Stimulated activated CD8-positive, alpha-beta memory T cell treated with anti-CD3 and anti-CD28 coated beads, Interleukin-4, amount 100 ng/mL, for 1 hour (primary cell): ENCODE measurements at places on chromosomes 3 and 15.

DNA sequence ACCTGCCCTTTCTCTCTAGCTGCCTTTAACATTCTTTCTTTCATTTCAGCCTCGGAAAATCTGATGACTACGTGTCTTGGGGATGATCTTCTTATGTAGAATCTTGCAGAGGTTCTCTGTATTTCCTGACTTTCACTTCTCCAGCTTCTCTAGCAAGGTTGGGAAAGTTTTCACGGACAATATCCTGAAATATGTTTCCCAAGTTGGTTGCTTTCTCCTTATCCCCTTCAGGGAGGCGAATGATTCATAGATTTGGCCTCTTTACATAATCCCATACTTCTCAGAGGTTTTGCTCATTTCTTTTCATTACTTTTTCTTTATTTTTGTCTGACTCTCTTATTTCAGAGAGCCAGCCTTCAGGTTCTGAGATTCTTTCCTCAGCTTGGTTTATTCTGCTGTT lies 62.1 kb upstream of the CCDC54 start:
- DNase-seq, result no peak

- DNase-seq, result no peak
Observed at GRCh38 chr15:57037548-57037947, 119.1 kb downstream of the TCF12 start.

DNA sequence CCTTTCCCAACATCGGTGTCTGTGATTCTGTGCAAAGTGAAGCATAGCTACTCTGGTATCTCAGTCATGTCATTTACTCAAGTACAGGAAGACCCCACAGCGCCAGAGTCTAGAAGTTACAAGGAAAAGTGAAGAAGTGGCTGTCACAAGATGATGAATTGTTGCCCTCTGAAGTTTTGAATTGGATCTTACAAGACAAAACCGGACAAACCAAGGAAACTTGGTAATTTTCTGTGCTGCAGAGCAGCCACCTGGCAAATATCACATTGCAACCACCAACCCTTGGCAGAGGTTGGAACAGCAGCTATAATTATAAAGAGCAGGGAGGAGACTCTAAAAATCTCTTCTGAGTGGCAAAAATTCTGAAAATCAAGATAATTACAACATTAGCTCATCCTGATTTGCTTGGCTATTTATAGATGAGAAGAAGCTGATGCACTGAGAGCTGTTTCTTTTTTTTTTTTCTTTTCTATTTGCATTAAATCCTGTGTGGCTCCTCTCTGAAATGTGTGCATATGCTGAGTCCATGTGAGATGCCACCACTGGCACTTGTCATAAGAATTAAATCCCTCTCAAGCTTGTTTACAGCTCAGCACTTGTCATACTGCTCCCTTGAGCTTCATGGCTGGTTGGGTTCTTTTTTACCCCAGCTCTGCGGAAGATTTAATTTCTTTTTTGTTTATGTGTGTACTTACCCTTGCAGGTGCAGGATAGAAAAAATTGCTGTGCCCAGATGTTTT lies 68.0 kb upstream of the MNS1 start:
- DNase-seq, result no peak

DNA sequence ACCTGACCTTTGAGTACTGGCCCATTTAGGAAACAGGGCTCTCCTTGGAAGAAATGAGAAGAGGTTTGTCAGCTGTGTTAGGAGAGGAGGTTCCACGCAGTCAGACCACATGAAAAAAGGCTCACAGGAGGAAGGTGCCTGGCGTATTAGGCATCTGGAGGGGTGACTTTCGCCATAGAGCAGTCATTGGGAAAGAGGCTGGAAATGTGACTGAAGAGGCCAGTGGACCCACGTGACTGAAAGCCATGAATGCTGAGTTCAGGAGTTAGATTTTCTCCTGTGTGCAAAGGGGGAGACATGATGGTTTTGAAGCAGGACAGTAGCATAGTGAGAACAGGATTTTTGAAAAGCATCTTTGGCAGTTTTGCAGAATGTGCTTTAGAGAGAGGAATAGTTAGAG lies 29.7 kb upstream of the RNF7 start:
- no peak for DNase-seq

DNA sequence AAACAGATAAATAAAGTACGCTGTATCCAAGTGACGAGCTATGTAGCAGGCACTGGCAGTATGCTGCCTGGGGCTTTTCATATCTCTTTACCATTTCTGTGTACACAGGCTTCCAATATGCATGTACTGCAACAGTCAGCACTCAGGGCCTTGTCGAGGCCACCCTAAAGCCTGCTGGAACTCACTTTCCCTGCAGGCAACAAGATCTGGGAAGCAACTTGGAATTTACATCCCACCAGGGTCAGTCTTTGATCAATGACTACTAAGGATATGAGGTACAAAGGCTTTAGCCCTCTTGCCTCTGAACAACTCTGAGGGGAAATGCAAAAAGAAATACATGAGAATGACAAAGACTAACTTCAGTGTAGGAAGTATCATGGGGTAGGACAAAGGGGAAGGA lies 101.8 kb upstream of the ARL6 start:
- no peak for DNase-seq

- no peak for DNase-seq
Observed at GRCh38 chr3:125594581-125595011, 701 bp downstream of the OSBPL11 start.

DNA sequence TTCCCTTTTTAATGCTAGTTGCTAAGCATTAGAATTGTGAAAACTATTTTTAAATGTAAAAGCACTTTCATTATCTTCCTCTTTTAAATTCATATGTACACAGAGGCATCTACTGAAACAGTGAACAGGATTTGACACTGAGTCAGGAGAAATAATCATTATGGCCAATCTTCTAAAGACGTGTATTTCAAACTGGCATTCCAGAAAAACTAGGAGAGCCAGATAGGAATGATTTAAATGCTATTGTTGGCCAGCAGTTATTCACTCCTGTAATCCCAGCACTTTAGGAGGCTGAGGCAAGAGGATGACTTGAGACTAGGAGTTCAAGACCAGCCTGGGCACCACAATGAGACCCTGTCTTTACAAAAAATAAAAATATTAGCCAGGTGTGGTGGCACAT lies 67.6 kb upstream of the RAP2B start:
- no peak for DNase-seq

DNA sequence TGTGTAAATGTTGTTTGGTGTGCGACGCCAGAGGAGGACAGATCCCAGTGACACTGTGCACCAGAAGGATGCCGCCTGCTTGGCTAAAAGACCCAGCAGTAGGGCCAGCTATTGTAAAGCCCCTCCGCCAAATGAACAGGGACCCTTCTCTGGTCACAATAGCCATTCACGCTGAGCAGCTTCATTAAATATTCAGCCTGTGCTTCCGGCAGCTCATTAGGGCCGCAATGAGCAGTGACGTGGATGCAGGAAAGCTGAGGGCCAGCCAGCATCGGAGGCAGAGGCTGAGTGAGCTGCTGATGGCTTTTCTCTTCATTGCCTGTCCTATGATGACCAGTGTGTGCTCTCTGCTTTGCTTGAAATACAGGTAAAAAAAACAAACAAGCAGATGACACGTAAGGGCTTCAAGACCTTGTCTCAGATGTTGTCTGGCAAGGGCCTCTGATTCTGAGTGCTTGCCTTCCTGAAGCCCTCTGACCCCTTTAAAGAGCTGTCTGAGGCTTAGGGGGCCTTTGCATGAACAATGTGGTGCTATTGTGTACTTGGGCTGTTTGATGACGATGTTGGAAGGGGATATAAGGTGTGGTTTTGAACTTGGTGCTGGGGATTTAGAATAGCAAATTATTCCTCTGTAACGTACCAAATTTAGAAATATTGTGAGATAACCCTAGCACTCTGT lies 130.4 kb downstream of the FEZF2 start:
- no peak for DNase-seq

DNA sequence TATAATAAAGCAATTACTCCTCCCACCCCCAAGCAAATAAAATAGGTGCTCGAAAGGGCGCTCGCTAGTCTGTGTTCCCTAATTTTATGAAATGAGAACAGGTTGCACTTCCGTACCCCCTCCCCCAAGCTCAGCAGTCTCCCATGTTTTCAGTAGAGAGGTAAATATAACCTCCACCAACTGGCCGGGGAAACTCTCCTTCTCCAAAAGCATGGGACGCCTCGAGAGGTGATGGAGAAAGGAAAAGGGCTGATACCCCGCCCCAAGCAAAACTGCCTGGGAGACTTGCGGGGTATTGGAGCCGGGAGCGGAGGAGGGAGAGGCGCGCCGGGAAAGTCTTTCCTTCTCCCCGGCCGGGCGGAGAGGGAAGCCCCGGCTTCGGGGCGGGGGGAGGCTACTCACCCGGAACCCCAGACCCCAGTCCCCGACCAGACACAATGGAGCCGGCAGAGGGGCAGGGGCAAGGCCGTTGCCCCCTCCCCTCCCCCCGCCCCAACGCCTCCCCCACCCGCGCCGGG lies 605 bp downstream of the DCUN1D1 start:
- no peak for DNase-seq

GRCh38 chr3:67357610-67358458 lies 296.6 kb downstream of the SUCLG2 start:
- no peak for DNase-seq
